NCI-H345 (cell line): ENCODE measurements at places on chromosomes 2 and 18.

- no peak for DNase-seq
Measured at GRCh38 chr2:169225906-169226305, 136.4 kb downstream of the LRP2 start.

DNA sequence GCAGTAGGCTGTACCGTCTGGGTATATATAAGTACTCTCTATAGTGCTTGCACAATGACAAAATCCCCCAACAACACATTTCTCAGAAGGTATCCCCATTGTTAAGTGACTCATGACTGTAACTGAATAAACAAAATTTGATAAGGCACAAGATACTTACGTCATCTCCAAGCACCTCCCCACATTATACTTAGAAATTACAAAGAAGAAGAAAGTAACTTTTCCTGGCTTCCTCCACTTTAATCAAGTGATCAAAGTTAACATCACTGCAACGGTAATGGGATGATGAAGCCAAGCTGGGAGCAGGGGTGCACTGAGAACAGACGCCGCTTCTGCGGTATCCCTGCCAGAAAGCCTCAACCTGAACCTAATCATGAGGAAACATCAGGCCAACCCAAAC is 9.7 kb downstream of the TNS1 start:
- DNase-seq = no peak

DNA sequence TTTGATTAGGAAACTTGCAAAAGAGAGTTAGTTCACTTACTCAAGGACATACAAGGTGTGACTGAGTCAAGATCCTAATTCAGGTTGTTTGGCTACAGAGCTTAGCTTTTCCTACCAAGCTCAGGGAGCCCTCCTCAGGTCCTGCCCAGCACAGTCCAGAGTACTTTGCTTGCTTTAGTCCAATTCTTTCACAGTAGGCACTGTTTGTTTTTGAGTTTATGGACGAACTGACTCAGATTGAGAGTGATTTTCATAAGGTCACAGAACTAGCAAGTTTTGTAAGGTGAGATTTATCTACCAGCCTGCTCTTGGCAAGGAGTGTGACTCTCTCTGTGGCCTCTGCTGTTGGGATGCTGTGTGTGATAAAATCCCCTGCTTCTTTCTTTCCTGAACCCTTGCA is 310.5 kb downstream of the PTPRM start:
- DNase-seq = no peak

DNA sequence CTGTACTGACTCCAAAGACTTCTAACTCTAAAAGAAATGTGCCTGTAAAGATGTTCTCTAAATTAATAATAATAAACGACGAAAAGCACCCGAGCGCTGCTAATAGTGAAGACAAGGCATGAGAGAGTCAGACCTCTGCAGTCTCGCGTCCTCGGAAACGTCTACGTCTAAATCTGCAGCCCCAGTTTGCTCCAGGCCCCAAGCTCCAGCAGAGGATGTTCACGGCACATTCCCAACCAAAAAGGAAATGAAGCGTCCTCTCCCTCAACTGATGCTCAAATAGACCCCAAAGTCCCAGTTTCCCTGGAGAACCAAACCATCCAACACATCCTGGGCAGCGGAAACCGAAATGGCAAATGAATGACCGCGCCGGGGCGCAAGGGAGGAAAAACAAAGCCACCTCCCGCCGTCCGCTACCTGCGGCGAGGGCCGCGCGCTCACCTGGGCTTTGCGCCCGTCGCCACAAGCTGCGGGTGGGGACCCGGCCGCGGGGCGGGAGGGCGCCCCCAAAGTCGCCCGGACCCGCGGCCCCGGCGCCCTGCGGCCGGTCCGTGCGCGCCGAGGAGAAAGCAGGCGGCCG is 47.1 kb upstream of the CCDC150 start:
- peak; percentile 72 for DNase-seq

GRCh38 chr2:162518894-162519293 is 175.0 kb downstream of the GCA start:
- no peak for DNase-seq

DNA sequence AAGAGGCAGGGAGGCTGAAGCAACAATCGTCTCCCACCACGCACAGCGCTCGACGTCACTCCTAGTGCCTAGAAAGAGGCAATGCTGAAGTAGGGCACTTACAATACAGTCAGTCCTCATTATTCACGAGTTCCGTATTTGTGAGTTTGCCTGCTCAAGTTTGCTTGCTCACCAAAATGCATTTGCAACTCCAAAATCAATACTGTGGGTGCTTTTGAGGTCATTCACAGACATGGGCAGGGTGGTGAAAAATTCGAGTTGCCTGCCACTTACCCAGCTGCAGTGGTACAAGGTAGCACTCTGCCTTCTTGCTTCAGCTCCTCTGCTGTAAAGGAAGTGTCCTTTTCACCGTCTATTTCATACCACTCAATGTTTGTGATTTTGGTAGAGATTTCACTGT is 113.7 kb upstream of the NCK2 start:
- no peak for DNase-seq

- DNase-seq = no peak
Measured at GRCh38 chr18:78992041-78993011, 12.7 kb downstream of the SALL3 start.

- DNase-seq = no peak
Measured at GRCh38 chr2:16644221-16644925, 21.3 kb downstream of the CYRIA start.

DNA sequence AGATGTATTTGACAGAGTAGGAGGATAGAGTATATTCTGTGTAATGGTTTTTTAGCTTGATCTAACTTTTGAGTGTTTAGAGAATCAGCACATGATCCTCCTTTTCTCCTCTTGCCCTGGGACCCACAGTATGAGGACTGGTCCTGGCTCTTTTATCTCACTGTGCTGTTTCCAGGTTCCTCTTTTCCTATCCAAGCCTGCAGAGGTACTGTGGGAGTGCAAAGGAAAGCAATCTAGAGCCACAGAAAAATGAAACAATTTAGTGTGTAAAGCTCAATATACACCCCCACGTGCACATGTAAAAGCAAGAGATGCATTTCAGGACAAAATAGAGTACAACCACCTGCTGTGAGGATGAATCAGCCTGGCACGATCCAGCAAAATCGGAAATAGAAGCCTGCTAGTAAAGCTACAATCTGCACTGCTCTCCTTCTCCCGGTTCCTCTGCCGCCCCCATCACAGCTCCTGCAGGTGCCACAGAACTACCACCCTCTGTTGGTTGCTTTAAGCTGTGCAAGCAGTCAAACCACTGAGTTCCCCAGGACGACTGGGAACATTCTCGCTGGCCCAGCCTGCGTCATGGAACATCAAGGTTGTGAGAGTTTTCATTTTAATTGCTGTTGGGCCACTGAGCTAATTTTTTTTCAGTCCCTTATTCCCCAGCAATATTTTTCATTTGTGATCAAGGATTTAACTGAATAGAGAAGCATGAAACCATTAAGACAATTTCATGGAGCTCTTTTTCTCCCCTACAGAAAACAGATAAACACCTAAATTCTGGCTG is 47.8 kb upstream of the MAPRE3 start:
- DNase-seq = peak; percentile 86

DNA sequence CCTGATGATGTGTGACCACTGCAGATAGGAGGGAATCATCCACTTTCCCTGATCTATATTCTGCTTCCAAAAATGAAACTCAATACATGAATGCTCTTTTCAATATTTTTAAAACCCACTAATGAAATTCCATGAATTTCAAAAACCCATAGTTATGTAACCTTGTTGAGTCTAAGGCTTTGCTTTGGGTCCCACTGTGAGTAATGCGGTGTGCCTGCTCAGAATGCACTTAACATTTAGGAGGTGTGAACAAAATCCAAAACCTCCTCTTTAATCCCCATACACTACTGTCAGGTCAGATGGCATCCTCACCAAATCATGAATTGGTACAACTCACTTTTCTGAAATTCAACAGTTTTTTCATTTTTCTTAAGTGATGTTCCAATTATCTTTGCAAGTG is 50.4 kb downstream of the CCDC93 start:
- no peak for DNase-seq

- DNase-seq = no peak
Measured at GRCh38 chr18:56402872-56403516, 235.4 kb downstream of the TXNL1 start.

DNA sequence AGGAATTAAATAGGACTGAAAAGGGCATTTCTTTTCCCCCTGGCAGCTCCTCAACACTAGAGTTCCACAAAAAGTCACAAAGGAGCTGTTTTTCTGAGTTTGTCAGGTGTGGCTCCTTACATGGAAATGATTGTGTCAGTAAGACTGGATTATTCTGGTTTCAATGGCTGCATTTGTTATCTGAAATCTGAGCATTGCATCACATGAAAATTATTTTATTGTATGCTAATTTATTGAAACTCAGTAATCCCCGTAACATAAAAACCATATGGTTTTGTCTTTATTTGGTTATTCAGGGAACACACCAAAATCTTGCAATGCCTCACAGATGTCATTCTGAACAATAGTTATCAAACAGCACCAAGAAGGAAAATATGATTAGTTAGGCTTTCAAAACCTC is 439.7 kb upstream of the TNP1 start:
- no peak for DNase-seq

- no peak for DNase-seq
Measured at GRCh38 chr2:31052284-31052683, 86.0 kb downstream of the GALNT14 start.

- DNase-seq = no peak
Measured at GRCh38 chr18:58209326-58209725, 165.3 kb downstream of the NEDD4L start.

- DNase-seq = no peak
Measured at GRCh38 chr2:17517481-17518211, 594 bp downstream of the RAD51AP2 start.

DNA sequence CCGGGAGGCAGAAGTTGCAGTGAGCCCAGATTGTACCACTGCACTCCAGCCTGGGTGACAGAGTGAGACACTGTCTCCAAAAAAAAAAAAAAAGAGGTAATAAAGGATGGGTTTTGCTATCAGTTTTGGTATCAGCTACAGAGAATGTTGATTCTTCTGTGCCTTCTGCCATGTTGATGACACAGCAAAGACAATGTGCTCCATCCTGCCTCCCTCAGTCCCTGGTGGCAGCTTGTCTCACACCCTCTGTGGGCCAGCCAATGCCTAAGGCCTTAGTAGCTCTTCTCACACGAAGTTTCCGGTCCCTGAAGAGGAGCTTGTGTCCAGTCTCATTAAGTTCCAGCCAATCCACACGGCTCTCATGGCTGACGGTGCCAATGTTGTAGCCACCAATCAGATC is 17.6 kb downstream of the IFT172 start:
- DNase-seq = no peak

GRCh38 chr2:135004005-135004746 is 43.1 kb downstream of the MAP3K19 start:
- peak; percentile 82 for DNase-seq

GRCh38 chr2:173286153-173286809 is 68.4 kb upstream of the CDCA7 start:
- DNase-seq = no peak

GRCh38 chr2:69962986-69963730 is 1.7 kb upstream of the ASPRV1 start:
- no peak for DNase-seq

DNA sequence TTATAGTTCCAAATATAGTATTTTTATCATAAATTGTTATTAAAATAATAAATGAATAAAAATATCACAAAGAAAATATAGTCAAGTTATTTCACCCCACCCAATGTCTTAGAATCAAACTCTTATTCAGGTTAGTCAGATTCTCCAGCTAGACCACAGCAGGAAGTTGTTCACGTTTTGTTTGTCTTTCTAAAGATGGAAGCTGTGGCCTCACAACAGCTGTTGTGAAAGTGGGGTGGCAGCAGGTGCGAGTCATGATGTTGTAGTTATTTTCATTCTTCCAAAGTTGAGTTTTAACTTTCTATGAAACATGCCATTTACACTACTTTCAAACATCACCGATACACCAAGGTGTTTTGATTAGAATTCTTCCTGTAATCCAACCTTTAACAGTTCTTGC is 272.9 kb downstream of the SLC8A1 start:
- DNase-seq = no peak

- DNase-seq = no peak
Measured at GRCh38 chr2:98734162-98734561, 3.2 kb upstream of the MGAT4A start.

- DNase-seq = no peak
Measured at GRCh38 chr18:10166164-10166807, 252.5 kb downstream of the VAPA start.

GRCh38 chr2:121061633-121062032 is 223.4 kb downstream of the TFCP2L1 start:
- DNase-seq = no peak

DNA sequence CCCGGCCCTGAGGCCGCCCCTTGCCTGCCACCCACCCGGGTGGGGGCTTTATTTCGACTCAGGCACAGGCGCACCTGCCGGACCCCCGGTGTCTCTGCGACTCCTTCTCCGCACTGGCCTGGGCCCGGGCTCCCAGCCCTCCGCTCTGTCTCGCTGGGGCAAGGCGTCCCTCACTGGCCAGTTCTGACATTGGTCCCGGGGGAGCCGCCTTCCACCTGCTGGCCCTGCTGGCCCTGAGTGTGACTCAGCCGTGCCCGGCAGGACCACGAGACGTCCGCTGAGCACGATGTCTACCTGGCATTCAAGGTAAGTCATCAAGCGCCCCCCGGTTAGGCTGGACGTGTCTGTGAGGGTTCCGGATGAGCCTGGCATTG is 131.5 kb upstream of the CTDP1 start:
- DNase-seq = no peak

DNA sequence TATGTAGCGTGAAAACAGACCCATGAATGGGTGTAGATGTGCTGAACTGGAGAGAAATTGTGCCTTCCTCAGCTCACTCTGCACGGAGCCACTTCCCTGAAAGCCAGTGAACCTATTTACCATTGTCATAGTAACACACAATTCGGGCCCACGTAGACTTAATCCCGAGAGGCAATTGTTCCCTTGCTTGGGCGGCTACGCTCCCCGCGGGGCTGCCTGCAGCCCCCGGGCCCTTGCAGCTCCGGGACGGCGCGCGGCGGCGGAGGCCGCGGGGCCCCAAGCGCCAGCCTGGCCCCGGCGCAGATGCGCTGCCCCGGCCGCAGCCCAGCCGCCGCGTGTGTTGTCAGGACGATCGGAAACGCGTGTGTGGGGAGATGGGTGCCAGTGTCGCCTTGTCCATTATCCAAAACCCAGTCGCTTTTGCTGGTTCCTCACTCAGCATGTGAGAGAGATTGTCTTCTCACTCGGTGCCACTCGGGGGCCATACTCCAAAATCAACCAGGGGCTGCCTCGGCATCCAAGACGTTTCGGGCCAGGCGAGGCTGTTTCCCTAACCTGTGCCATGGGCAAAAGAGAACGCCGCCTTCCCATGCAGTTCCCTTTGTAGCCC is 17.9 kb upstream of the LRRTM1 start:
- no peak for DNase-seq
